RCC 7860 (cell line): ENCODE measurements at places on chromosomes 7 and 10.
A peak's percentile ranks its signal among the peaks of the same experiment; 100 is the strongest.

- peak; percentile 79 for DNase-seq
These were observed 34.5 kb downstream of the PPP1R3C start for GRCh38 chr10:91598211-91598977.

GRCh38 chr7:114630201-114630990 lies 215.8 kb downstream of the FOXP2 start:
- no peak for DNase-seq

DNA sequence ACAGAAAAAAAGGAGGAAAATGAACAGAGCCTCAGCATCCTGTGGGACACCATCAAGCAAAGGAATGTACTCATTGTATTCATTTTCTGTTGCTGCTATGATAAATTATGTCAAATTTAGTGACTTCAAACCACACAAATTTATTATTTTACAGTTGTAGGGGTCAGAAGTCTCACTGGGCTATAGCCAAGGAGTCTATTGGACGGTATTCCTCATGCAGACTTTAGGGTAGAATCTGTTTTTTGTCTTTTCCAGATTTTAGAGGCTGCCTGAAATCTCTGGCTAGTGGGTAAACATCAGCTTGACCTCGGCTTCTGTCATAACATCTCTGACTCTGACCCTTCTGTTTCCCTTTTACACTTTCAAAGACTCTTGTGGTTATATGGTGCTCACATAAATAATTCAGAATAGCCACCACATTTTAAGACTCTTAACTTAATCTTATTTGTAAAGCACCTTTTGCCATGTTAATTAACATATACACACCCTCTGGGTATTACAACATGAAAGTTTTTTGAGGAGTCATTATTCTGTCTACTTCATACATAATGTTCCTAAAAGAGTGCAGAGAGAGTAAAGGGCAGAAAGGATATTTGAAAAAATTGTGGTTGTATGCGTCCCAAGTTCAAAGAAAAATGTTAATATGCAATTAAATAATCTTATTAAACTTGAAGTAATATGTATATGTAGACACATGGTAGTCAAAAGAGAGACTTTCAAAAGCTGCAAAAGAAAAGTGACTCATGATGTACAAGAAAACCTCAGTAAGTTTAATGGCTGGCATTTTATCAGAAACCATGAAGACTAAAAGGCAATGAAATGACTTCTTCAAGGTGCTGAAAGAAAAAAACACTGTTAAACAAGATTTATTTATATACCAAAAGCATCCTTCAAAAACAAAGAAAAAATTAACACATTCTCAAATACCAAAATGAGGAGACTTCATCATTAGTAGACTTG lies 70.8 kb upstream of the MEOX2 start:
- DNase-seq: no peak

DNA sequence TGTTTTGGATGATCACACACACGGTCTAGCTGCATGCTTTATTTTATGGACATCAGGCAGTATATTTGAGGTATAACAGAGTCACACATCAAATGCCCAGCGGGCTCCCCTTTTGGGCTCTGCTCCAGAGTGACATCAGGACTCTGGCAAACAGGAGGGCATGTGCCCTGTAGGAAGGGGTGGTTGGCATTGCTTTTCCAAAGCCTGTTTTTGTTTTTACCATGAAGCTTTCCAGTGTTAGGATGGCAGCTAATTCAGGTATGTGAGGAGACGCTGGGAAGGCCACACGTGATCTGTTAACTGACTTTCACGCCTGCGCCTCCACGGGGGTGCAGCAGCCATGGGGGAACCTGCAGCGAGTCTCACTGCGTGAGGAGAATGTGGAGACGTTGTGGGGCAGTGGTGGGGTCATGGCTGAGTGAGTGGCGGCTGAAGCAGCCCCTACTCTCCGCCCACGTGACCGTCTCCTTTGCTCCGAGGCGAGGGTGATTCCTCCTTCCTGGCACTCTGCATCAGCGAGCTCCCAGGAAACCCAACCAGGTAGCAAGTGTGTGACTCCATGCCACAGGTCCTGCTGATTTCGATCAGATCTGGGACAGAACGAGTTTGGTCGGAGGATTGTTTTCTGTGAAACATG lies 117.7 kb downstream of the ANKRD61 start:
- DNase-seq: no peak

DNA sequence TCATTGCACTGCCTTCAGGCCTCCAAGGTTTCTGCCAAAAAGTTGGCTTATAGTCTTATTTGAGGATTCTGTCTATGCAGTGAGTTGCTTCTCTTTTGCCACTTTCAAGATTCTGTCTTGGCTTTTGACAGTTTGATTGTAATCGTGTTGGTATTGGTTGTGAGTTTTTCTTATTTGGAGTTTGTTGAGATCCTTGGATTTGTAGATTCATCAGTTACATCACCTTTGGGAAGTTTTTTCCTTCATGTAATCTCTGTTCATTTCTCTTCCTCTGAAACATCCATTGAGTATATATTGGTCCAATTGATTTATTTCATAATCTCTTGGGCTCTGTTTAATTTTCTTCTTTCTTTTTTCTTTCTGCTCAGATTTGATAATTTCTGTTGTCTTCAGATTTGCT lies 59.8 kb downstream of the SEPTIN7 start:
- DNase-seq: no peak

DNA sequence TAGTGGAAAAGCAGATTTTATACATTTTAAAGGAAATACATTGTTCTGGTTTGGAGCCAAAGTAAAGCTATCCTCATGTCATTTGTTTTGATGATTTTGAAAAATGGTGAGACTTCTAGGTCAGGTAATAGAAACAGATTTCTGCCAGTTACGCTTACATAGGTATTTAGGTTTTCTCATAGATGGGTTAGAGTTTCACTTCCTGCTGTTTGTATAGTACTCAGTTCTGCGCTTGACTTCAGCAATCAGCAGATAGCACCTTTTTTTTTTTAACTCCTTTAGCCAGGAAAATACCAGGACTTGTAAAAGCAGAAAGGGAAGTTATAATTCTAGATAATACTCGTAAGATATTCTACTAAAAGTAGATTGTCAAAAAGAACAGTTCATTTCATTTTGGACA lies 209.8 kb upstream of the POM121L12 start:
- DNase-seq: no peak

DNA sequence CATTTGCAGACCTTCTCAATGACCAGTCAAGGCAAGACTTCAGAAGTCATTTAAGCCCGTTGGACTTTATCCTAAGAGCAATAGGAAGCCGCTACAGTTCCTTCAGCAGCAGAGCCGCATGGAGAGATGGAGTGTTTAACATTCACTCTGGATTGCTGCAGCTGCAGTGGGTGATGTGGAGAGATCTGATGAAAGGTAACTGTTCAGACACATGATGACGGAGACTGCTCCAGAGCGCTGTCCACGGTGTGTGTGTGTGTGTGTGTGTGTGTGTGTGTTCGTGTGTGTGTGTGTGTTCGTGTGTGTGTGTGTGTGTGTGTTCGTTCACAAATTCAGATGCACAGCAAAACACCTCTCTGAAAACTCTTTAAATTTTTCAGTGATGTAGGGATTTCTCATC lies 37.0 kb downstream of the SEC61G start:
- no peak for DNase-seq

DNA sequence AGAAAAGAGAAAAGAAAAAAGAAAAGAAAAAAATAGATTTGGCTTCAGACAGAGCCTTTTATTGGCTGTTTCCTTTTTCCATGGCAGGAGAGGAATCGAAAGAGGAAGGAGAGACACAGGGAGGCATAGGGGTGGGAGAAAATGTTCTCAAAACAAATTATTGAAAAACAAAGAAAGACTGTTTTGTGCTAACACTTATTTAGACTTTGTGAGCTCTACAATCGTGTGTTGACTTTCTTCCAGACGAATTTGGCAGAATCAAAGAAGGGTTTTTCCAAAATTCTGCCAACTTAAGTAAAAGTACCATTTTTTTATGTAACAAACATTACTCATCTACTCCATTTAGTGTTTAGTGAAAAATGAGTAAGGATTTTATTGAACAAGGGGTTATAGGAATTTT lies 982.2 kb downstream of the REEP3 start:
- no peak for DNase-seq

DNA sequence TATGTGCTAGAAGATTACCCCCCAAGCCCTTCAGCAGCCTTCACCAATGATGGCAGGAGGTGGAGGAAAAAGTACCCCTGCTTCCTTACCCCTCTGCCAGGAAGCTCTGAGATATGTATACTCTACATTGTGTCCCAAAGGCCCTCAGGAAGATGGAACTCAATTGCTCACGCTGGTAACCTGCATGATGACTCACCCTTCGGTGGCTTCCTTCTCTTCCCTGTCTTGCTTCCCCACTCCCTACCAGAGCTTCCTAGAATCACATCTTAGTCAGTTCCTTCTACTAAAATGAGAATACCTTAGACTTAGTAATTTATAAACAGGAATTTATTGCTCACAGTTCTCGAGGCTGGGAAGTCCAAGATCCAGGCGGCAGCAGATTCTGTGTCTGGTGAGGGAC lies 405.6 kb downstream of the TYW1 start:
- no peak for DNase-seq

DNA sequence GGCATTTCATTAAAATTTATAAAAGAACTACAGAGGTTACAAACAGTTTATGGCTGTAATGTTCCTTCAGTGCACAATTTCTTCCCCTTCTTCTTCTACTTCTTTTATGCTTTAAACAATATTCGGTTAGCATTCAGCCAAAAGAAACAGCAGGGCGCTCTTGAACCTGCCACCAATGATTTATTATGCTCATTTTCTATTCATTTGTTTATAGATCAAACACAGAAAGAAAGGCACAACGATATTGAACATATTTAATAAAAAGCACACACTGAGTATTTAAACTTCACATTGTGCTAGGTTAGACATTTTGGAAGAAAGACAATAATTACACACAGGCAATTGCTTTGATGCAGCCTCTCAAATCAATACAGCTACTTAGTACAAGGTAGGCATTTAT lies 1025.8 kb upstream of the LRRN3 start:
- DNase-seq: no peak

- no peak for DNase-seq
These were observed 137.8 kb upstream of the GALNT17 start for GRCh38 chr7:70994176-70994575.

DNA sequence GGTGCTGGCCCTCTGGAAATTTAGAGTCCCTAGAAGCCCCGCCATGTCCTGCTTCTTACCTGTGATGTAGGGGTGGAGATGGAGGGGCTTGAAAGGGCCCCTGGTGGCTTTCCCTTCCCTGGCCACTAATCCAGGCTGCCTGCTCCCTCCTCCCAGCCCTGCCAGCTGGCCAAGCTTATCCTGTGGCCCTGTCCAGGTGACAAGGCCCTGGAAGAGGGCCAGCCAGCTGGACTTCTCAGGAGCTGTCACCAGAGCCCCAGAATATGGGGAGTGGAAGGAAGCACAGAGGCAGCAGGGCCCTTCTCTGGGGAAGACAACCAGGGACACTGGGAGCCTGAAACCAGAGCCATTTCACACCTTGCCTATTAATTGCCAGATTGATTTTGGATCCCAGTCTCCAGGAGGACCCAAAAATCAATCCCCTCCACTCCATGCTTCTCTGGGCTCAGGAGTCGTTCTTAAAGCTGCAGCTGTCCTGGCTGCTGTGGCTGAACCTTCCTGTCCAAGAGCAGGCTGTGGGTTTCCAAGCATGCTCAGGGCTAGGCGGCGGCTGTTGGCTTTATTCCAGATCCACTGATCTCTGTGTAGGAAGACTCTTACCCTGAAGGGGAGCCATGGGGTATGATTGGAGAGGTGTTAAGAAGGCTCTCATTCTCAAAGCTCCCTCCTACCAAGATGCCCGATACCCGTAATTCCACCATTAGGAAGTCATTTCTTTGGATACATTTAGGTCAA lies 52.6 kb upstream of the PCBD1 start:
- DNase-seq: no peak

GRCh38 chr7:97466071-97466470 lies 265.8 kb upstream of the TAC1 start:
- no peak for DNase-seq

DNA sequence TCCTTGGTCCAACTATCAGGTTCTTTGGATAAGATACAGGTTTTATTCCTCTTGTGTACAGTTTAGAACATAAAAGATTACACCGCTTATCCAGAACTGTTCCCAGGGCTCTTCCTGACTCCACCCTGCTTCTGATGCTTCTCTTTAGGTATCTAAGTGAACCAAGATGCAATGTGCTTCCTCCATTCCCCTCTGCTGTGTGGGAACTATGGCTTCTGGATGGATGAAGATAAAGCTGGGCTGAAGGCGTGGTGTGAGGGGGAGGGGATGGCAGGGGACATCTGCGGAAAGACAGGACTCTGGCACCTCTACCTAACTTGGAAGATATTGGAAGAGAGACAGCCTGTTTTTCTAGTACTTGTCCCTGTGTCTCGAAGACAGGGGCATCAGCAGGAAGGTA lies 209.9 kb upstream of the TBX20 start:
- no peak for DNase-seq
